ENCODE measurements at places on chromosomes 13 and 19. TPM values are rescaled to one million over a fixed set of nuclear protein-coding genes. Genes with fewer than 3 reads are reported as not detected.

The CEACAM16 gene
- total RNA-seq = 0.26 TPM

DNA sequence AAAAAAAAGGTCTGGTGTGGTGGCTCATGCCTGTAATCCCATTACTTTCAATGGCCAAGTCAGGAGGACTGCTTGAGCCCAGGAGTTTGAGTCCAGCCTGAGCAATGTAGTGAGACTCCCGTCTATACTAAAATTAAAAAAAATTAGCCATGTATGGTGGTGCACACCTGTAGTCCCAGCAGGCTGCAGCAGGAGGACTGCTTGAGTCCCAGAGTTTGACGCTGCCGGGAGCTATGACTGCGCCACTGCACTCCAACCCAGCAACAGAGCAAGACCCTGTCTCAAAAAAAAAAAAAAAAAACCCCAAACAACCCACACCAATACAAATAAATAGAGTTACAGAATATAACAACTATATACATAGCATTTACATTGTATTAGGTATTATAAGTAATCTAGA, 65.7 kb downstream of the MICU2 start:
- no peak for DNase-seq
- no peak overlapping the region for H3K27ac ChIP-seq
- no peaks in the 10 kb centered on the region for H3K4me1 ChIP-seq
- no peak overlapping the region for H3K4me3 ChIP-seq
- no peaks in the 10 kb centered on the region for H3K36me3 ChIP-seq
- H3K27me3 ChIP-seq = no peaks in the 10 kb centered on the region

GRCh38 chr13:73274147-73274546, 215.3 kb downstream of the KLF5 start:
- H3K27me3 ChIP-seq = no peaks in the 10 kb centered on the region
- H3K4me1 ChIP-seq = no peaks in the 10 kb centered on the region
- no peak overlapping the region for H3K4me3 ChIP-seq

DNA sequence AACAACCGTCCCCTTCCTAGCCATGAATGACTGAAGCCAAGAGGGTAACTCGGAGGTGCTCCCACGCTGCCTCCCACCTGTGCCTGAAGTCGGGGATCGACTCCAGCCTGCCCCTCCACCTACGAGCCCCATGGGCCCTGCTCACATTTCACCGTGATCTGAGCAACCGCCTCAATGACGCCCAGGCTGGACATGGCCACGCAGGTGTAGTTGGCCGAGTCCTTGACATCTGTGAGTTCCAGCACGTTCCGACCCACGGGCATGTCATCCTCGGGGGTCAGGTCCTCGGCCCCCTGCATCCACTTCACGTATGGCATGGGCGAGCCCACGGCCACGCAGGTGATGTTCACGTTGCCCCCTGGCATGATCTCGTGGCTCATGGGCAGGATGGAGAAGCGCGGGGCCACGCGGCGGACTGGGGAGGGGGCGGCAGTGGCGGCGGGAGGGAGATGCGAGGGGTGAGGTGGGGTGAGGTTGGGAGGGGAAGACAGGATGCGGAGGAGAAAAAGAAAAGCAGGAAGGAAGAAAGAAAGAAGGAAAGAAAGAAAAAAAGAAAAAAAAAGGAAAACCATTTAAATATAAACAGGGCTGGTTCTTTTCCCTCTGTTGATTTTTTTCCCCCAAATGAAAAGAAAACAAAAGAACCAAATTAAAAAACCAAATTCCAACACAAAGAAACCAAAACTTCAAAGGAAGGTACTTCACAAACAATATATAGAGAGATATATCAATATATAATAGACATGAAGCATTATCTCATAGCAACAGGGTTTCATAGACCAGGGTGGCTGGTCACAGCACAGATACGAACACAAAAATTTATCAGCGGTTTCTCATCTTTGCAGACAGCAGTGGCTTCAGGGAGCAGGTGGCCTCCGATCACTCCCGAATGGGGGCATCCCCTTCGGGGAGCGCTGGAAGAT, 94.7 kb downstream of the PTPRS start:
- H3K36me3 ChIP-seq = peaks cover 20% of the 10 kb centered on the region
- H3K27me3 ChIP-seq = no peaks in the 10 kb centered on the region
- H3K4me1 ChIP-seq = no peaks in the 10 kb centered on the region
- H3K27ac ChIP-seq = no peak overlapping the region

GRCh38 chr19:43618921-43619261, 538 bp downstream of the ZNF428 start:
- no peaks in the 10 kb centered on the region for H3K27me3 ChIP-seq
- peaks cover 2% of the 10 kb centered on the region for H3K36me3 ChIP-seq
- peaks cover 2% of the 10 kb centered on the region for H3K4me1 ChIP-seq
- peak overlapping the region; percentile 87 for H3K4me3 ChIP-seq
- DNase-seq = peak; percentile 75
- peak overlapping the region; percentile 97 for H3K27ac ChIP-seq

The VAV1 gene
- 28.4 TPM for total RNA-seq
